Esophagus squamous epithelium (tissue), 5 donors: ENCODE measurements at places on chromosomes 16 and 17.

- DNase-seq: no peak
These were observed 41.4 kb upstream of the MMP2 start for GRCh38 chr16:55437625-55438024.

GRCh38 chr16:21937336-21937829 is 15.8 kb upstream of the UQCRC2 start:
- no peak for DNase-seq

DNA sequence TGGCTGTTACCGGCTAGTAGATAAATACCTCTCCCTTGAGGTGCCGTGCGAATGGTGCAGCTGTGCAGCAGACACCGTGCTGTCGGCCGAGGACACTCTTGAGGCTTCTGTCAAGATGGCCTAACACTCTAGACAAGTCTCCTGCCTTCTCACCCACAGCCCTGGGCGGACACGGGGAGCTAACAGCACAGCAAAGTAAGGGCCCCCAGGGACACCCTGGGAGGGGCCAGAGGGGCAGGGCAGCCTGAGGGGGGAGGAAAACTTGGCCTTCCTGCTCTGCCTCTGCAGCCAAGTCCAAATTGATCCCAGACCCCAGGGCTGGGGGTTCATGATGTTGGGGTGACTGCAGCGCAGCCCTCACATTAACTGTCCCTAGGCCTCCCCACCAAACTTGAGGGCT is 210.2 kb downstream of the RPTOR start:
- DNase-seq: no peak

- DNase-seq: no peak
These were observed 40.0 kb downstream of the RPH3AL start for GRCh38 chr17:312476-313148.

DNA sequence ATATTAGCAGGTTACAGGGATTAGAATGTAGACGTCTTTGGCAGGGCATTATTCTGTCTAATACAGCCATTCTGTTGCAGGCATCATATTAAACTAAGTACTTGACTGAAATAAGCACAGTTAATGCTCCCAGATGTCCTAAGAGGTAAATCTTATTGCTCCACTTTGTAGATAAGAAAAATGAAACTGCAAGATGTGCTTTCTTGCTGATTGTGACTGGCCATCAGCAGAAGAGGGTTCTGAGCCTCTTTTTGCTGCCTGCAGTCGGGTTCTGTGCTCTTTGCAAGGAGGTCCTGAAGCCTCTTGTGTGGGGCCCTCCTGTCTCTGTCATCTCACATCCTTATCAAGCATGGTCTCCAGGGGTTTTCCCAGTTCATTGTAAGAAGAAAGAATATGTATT is 167.1 kb downstream of the KCNJ2 start:
- no peak for DNase-seq

GRCh38 chr16:85625485-85626117 is 12.5 kb downstream of the GSE1 start:
- DNase-seq: no peak

GRCh38 chr17:61475726-61476125 is 23.5 kb downstream of the TBX4 start:
- DNase-seq: no peak

DNA sequence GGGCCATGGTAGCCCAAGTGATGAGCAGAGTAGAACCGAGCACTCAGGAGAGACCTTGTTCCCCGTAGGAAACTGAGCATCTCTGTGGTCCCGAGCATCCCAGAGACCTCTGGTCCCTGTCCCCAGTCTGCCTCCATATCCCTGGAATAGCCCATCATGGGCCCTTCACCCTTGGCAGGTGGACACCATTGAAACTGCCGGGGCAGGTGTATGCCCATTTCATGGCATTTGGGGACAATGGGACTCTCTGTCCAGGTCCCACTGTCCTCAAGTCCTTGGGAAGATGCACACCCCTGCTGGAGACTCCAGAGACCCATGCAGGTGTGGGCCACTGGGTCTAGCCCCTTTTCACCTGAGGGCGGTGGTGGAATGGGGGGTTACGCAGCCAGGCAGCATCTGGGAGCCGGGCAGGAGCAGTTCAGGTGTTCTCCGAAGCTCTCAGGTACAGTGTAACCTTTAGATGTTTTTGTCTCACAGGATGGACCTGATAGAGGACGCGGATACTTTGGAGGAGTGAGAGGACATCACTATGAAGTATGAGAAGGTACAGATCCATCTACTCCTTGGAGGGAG is 75.9 kb downstream of the GOSR1 start:
- DNase-seq: no peak

DNA sequence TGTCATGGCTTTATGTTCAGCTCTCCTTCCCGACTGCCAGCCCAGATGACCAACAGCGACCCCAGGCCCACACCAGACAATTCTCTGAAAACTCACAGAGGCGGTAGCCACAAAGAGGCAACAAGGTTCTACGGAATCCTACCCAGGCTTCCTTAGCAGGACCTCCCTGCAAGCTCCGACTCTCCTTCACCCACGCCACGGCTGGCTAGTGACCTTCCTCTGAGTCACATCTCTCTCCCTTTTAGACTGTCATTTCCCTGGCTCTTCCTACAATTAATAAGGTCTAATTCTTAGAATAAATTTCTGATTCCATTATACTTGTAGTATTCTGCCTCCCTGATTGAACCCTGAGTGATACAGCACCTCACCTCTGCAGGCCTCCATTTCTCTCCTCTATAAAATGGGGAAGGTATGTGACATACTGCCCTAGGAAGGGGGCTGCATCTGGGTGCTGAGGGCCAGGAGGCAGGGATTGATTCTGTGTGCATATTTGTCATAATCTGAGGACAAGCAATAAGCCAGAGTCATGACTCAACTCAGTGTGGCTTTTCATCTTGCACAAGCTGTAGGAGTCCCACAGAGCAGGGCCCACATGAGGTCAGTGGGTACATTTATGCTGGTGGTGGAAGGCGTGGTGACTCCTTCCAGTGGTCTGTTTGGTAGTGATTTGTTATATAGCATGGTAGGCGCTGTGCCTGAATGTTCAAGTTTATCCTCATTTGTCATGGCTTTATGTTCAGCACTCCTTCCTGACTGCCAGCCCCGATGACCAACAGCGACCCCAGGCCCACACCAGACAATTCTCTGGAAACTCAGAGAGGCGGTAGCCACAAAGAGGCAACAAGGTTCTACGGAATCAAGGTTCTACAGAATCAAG is 46.2 kb downstream of the SMPD3 start:
- DNase-seq: no peak

GRCh38 chr17:8326511-8327302 is 12.9 kb upstream of the ODF4 start:
- DNase-seq: no peak

GRCh38 chr17:56317351-56318208 is 164.3 kb downstream of the ANKFN1 start:
- no peak for DNase-seq

DNA sequence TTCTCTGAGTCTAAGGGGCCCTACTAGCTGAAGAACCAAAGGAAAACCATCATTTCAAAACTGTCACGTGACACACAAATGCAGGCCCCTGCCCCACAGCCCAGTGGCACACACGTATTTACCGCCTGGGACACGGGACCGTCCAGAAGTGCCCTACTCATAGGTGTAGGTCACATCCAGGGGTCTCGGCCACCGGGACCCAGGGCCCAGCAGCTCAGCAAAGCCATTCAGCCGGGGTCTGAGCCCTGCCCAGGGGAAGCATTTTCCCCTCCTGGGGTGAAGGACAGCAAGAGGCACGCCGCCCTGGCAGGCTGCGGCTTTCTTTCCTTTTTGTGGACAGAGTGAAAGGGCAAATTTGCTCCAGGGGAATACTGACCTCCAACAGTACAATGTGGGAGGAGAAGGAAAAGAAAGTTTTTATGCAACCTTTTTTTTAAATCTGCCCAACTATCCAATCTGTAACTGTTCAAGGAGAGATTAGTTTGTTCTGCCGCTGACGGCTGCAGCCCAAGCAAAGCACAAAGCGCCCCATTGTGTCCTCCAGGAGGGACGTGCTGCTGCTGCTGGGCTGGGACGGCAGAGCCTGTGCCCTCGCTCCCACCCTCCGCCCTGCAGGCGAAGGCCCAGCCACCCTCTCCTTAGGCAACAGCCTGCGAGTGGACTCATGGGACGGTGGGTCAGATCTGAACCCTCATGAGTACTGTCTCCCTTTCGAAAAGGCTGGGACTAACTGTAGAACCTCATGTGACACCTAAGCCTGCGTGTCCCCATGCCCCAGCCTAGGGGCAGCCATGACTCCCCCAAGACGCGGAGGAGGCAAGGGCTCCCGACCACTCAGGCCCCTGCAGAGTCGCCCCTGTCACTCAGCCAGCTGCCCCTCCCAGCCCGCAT is 21.3 kb downstream of the SLC7A5 start:
- no peak for DNase-seq

DNA sequence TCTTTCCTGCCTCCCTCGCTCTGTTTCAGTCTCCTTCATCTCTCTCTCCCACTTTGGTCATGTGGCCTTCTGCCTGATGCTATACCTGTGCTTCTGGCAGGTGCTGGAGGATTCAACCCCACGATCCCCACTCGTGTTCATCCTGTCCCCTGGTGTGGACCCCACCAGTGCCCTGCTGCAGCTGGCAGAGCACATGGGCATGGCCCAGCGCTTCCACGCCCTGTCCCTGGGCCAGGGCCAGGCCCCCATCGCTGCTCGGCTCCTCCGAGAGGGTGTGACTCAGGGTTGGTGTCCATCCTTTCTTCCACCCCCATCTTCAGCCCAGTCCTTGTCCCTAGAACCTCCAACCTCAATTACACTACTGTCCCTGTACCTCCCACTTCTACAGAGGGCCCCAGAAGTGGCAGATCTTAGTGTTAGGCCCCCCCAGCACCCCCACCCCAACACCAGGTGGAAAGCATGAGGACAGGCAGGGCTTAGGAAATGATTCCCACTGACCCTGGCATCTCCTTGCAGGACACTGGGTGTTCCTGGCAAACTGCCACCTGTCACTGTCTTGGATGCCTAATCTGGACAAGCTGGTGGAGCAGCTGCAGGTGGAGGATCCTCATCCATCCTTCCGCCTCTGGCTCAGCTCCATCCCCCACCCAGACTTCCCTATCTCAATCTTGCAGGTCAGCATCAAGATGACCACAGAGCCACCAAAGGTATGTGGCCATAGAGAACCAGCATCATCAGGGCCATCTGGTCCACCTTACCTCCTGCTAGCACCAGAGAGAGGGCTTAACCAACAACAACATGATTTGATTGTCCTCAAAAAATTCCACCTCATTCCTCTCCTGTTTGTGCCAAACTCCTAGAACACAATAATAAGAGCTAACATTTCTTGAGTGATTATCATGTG is 9.7 kb upstream of the KDM6B start:
- no peak for DNase-seq

DNA sequence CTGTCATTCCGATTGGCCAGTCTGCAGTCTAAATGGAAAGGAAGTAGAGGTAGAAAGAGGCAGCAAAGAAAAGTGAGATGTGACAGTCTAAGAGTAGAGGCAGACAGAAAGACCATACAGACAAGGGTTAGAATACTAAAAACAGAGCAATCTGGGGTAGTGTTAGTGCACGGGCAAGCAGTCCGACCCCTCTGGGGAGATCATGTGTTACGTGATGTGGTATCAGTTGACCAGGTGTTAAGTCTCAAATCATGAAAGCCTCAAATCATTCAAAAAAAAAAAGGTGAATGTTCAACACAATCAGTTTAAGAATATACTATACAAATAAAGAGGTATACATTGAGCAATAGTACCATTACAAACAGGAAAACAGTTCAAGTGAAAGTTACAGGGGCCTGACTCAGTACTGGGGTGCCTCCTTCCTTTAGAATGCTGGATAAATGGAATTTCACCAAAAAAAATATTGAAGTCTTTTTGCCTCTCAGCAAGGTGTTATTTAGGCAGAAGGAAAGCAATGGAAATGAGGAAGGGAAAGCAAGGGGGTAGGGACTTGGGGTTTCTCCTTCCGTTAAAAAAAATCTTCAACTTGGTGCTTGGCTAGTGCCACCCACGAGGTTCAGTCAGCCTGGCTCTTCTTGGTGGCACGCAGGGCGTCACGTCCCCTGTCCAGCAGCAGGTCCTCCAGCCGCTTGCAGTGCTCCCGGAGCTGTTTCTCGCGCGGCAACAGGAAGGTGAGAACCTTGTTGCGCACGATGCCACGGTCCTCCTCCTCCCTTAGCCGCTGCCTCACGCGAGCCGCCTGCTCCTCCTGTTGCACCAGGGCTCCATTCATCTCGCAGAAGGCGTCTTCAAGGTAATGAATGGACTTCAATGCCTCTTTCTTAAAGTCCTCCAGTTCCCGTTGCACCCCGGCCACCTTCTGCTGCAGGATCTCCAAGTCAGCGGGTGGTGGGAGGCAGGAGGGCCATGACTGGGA is 616 bp downstream of the CCDC182 start:
- no peak for DNase-seq

GRCh38 chr17:30291543-30292285 is at the start of gene BLMH:
Gene BLMH, minus strand, starts transcription at chr17:30291944. Its CDS starts 125 bp downstream, at chr17:30291819.
- no peak for DNase-seq

DNA sequence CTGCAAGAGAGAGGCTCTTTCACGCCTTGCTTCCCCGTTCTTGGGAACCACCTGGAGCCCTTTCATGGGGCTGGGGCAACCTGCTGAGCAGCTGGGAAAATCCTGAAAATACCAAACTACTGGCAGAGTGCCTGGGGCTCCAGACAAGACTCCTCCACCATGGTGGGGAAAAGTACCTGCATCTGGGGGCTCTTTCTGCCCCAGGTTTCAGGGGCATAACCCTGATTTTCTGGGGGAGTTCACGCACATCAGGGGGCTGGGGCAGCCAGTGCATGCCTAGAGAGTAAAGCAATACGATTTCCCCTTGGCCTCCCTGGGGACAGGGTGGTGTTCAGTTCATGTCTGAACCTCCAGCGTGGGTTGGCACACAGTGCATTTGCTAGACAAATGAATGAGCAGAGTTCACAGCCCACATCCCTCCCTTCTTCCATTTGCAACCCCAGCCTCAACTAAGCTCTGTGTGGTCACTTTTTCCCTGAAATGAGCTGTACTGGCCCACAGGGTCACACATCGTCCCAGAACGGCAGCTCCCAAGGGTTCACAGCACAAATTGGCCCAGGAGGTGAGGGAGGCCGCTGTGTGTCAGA is 5.2 kb upstream of the CDC42EP4 start:
- DNase-seq: no peak

DNA sequence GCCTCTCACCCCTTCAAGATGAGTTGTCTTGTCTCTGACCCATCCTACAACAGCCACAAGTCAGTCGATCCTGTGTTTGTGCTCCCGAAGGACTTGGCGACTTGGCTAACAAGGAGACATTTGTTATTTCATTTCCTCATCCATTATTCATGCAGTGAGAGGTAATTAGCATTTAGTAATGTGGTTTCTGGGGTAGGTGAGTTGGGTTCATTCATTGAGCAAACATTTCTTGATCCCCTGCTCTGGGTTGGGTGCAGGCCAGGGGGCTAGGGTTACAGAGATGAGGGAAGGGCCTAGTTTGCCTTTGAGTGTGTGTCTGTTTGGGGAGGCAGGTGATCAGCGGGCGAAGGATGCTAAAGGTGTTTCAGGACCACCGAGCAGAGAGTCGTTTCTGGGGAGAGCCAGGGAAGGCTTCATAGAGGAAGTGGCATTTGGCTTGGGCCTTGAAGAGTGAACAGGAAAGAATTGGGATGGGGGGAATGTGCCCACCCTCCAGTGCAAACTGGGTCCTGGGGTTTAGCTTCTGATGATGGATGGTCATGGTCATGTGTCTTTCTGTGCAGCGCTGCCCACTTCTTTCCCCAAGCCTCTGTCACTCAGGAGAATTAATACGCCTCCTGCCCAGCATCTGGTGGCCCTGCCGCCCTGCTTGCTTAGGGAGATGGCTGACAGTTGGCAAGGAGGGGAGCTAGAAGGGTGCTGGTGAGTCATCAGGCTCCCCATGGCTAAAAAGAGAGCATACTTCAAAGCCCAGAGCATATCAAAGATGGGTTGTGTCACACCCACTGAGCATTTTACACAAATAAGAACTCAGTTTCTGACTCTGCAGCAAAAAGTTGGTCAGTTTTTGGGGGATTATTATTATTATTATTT is 38.5 kb downstream of the MSI2 start:
- no peak for DNase-seq

- DNase-seq: no peak
These were observed 16.9 kb downstream of the GRIN2C start for GRCh38 chr17:74842599-74843351.
